Omental fat pad (tissue), 4 donors: ENCODE measurements at places on chromosomes 5 and 9. TPM values are rescaled to one million over a fixed set of nuclear protein-coding genes. Genes with fewer than 3 reads are reported as not detected.

GRCh38 chr5:11069041-11069440, 308.0 kb upstream of the DAP start:
- no peak for DNase-seq

DNA sequence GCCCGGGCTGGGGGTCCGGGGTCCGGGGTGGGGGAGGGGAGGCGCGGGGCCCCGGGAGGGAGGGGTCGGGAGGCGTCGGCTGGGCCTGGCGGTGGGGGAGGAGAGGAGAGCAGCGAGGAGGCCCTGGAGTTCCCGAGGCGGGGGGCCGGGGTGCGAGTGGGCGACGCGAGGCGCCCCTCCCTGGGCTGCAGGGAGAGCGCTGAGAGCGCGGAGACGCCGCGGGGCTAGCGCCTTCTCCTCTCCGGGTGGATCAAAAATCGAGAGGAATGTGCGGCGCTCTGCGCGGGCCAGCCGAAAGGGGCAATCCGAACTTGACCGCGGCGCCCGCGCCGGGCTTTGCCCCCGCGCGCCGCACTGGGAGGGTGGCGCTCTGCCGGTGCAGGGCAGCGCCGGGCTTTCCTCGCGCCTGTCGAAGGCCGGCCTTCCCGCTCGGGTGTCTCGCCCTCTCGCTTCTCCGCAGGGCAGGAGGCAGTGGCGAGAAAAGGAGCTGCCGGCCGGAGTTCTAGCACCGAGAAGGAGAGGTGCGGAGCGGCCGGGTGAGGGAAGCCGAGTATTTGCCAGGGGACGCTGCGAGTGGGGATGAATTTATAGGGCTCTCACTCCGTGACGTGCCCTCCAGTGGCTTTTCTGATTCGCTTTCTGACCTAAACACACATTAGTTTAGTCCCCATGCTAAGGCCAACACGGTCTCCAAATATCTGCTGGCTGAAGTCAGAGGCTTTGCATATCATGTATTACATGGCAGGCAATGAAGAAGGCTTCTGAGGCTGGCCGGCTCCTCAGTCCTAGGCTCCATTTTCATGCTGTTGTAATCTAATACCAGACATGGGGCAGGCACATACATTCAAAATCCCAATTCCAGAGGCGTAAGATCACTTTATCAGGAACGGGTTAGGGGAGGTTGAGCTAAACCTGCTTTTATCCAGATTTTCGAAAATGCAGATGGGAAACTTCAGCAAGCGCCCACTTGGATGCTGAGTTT, 503 bp upstream of the GDNF start:
- DNase-seq: no peak

CCNJL gene
- total RNA-seq: 0.44 TPM

HARS1 gene
- total RNA-seq: 49.6 TPM

ESM1 gene
- not detected for total RNA-seq

DNA sequence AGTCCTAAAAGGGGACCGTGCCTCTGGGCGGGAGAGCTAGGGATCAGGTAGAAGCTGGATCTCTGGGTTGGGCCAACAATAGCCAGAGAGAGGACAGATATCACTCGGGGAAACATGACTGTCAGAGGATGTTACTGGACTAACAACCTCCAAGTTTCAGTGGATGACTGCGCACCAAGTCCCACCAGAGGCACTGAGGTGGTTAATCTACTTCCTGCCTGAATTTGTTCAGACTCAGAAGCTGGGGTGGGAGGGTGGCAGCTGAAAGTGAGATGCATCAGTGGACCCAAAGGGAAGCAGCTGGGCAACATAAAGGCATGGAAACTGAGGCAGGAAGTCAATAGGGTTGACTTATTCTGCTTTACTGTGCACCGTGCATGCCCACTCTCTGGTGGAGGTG, 130.1 kb upstream of the SLC44A1 start:
- no peak for DNase-seq

BARHL1 gene
- total RNA-seq: not detected

DNA sequence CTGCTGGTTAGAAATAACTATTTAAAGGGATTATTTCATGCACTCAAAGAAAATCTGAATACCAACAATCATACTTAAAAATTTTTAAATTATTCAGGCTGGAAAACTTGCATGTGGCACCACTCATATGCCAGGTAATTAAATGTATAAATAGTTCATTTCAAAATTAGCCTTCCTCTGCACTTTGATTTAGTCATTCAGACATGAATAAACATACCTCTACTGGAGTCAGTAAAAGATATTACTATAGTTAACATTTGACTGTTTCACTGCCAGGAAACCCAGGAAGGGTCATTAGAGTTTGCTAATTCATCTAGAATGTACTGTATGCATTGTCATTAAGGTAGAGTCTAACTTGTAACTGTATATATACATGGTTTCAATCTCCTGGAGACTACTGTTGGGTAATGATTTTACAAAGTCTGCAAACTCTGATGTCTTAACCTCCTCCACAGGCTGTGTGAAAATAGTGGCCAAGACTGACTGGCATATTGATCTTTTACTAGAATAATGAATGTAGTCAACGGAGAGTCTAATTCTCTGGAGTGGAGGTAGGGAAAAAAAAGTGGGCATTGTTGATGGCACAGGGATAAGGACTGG, 43.7 kb downstream of the TEX10 start:
- DNase-seq: no peak

DNA sequence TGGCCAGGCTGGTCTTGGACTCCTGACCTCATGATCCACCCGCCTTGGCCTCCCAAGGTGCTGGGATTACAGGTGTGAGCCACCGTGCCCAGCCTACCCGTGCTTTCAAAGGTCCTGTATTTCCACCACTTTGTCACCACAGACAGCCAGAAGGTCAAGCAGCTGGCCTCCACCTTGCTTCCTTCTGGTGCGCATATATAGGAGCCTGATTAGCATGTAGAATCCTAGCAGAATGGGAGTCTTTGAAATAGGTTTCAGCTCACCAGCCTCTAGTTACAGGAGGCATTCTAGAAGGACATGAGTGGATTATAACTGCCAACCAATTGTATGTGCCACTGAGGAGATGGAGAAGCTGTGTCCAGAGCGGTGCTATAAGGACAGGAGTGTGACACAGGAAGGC, 18.9 kb downstream of the POLR1E start:
- DNase-seq: no peak

DNA sequence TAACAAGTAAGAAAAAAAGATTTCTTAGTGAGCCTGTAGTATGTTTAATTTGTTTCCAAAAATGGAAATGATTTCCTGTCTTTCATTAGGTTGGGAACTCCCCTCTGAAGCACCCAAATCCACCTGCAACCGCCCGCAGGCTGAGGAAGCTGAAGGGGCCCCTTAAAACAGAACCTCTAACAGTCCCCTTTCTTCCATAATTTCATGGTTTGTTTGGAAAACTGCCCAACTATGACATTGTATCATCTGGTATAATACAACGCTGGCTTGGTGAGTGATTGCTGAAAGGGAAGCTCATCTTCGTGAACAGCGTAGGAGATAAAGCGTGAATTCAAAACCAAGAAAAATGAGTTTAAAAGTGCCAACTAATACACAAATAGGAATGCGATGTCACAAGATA, 215.5 kb downstream of the FSTL4 start:
- no peak for DNase-seq

LCN2 gene
- not detected for total RNA-seq

- no peak for DNase-seq
Observed at GRCh38 chr9:12464910-12465512, 228.2 kb upstream of the TYRP1 start.
